Foreskin melanocyte (primary cell): ENCODE measurements at places on chromosomes 6 and 20.

DNA sequence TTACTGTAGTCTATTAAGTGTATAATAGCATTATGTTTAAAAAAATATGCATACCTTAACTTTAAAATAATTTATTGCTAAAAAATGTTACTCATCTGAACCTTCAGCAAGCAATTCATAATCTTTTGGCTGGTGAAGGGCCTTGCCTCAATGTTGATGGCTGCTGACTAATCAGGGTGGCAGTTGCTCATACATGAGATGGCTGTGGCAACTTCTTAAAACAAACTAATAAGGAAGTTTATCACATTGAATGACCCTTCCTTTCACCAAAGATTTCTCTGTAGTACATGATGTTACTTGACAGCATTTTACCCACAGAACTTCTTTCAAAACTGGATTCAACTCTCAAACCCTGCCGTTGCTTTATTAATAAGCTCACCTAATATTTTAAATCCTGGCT lies 84.0 kb downstream of the TASP1 start:
- no peak for DNase-seq

- DNase-seq, result no peak
Observed at GRCh38 chr6:167820681-167821080, 6.0 kb upstream of the AFDN start.

DNA sequence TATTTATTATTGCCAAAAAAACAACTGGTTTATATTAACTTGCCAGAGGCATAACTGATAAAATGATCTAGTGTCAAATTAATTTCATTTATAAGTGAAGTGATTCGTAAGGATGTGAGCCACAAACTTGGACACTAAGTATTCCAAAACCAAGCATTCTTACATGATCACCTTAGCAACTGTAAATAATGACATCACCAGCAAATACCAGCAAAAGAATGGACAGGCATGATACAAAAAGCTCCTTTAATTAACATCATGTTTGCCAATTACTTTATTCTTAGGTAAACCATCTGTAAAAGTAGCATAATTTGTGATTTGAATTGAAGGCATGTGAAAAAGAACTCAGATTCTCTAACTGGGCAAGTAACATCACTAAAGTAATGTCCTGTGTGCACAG lies 17.2 kb upstream of the FNDC1 start:
- no peak for DNase-seq

DNA sequence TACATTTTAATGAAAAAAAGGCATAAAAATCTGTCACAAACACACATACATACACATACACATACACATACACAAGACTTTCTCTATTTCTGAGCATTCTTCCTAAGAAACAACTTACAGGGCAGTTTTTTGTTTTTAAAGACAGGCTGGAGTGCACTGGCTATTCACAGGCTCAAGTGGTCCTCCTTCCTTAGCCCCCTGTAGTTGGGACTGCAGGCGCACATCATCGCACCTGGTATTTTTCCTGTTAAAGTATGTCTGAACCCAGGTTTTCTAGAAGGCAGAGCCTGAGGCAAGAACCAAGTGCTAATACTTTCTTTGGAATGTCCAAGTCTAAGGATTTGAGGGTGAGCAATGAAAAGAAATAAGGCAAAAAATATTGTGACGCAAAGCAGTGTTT lies 41.3 kb upstream of the ELOVL5 start:
- no peak for DNase-seq

DNA sequence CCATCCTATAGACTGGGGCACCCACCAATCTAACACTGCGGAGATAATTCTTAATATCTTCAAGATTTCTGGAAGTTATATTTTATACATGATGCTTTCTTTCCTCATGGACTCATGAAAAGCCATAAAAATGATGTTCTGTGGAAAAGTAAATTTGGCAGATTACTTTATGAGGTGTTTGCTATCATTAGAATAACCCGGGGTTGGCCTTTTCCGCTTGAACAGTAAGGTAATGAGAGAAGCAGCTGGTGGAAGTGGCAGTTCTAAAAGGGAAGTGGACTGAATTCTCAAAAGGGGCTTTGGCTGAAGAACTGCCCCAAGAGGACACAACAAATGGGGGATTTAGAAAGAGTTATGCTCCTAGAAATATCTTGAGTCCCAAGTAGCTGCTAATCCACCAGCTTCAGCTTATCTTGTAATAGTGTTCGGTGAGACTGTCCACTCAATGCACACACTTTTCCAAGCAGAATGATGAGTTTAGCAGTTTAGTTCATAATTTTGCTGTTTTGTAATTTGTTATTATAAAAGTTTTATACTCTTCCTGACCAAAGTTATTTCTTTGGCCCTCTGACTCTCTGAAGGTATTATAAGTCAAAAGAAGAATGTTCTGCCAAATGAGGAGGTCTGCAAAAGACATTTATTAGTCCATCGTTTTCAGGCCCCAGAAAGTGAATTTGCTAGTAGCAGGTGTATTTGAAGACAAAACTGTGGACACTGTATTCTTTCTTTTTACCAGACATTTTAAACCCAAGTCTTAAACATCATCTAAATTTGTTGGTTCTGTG lies 2.9 kb downstream of the ISM1 start:
- DNase-seq, result no peak

DNA sequence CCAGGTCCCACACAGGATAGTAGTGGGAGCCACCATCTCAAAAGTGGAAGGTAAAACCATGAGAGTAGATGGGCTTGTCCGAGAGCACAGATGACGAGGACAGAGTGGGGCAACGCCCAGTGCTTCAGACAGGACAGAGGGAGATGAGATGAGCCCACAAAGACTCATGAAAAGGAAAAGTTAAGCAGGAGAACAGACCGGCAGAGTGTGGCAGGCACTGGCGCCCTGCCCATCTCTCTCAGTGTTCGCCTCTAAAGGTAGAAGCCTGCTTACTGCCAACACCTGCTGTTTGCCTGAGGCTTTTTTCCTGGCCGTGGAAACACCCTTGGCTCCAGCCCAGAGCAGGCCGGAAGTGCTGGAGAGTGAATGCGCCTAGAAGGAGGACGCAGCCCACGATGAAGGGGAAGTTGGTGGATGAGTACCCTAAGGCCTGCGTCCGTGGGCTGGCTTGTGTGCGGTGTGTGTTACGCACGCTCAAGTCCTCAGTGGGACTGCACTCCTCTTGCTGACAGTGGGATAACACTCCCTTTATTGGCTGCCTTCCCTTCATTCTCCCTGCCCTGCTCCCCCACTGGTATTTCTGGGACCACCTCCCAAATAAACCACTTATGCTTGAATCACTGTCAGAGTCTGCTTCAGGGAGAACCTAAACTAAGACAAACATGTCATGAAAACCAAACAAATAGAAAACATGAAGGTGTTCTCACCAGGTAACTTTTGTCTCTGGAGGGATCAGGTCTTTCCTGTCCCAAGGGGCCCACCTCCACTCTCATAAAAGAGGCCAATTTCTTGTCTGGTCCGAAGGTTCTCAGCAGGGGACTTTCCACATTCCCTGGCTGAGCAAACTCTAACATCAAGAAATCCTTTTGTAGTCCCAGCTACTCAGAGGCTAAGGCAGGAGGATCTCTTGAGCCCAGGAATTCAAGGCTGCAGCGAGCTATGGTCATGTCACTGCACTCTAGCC lies 9.1 kb upstream of the FOXP4 start:
- DNase-seq, result no peak

- DNase-seq, result no peak
Observed at GRCh38 chr6:156639009-156639721, 138.0 kb upstream of the ARID1B start.

DNA sequence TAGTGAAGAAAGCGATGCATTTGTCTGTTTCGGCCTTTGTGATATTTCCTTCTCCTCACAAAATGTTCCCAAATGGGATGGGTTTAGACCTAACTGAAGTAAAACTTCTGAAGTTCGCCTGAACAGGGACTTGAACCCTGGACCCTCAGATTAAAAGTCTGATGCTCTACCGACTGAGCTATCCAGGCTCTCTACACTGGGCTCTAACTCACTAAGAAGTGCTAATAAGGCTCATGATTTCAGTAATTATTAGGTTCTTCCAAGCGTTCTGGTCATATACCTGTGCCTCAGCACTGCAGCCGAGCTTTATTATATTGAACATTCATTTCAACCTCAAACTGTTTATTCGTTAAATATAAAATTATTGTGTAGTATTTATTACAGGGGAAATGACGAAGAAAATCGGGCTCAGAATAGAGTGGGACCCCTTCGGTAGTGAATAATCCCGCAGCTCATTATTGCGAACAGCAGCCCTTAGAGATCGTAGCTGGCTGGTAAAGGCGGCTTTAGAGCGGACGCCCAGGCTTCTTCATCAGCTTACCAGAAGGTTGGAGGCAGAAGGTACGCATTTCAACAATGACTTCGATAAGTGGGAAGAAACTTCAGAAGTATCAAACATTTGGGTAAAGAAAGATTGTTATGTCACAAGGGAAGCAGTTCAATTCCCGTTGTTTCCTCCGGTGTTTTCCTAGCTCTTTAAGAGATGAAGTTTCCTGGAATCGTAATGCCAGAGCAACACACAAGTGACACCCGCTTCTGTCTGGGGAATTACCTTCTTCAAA lies 119.0 kb upstream of the ZNF184 start:
- peak; percentile 52 for DNase-seq

- DNase-seq, result no peak
Observed at GRCh38 chr20:63433351-63433750, 39.1 kb downstream of the KCNQ2 start.

DNA sequence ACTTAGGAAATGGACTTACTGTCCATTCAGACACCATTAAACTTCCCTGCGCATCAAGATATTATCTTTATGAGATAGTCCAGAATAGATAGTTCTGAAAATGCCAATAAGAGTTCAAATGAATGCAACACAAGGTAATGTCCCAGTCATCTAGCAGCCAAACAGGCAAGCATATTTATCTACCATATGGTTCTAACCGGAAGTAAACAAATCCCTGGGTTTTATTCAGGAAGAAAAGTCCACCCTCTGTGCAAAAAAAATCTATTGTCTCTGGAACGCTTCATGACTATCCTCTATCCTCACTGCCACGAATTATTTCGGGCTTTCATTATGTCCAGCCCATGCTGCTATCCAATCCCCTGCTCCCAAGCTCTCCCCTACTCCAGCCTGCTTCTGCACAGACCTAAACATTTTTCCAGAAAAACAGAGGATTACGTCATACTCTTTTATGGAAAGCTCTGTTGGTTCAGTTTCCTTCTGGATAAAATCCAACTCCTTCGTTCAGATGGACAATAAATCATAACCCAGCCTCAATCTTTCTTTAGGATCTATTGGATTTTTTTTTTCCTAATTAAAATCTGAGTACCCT lies 11.4 kb downstream of the PPIL6 start:
- DNase-seq, result no peak

DNA sequence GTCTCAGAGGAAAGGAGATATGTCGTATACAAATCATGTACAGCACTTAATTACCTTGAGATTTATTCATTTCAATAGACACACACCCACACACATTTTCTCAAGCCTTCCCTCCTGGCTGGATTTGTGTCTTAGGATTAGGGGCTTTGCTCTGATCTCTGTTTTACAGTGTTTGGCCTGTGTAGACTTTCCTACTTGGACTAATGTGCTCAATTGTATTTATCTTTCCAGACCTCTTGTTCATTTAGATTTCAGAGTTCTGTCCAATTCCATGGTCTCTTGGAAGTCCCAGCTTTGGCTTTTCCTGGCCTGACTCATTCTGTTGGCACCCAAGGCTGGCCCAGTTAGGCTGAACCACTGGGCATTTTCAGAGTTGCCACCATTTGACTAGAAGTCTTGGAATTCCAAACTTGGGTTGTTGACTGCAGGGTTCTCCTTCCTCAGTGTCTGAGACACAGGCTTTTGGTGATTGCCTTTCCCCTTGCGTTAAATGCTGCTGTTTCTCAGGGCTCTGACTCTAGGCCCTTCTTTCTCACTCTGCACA lies 8.9 kb upstream of the RFPL4B start:
- DNase-seq, result no peak

DNA sequence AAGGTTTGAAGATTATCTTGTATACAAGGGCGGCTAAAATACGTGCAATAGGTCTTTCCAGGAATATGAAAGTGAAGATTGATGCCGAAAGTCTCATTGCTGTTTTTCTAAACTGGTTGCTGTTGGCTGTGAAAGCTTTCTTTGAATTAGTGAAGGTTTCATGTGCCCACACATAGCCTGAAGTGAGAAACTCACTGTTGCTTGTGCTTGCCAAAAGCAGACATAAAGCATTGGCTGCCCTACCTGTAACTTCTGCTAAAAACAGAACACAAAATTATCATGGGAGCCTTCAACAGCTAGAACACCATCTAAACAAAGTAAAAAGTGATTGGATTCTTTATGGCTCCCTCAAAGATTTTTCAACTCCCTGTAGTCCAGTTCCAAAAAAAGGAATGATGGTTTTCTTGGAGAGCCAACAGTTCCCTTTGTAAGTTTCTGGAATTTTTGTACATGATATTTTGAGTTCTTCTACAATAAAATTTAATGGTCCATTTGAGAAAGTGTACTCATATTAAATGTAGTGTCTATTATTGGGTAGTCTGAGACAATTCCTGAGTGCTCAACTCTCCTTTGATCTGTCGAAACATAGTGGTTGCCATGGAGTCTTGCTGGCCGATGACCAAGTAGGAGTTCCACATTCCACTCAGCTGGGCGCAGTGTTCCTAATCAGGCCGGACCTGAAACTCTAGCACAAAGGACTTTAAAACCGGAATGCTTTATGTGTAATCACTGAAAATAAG lies 68.5 kb downstream of the PLEKHG1 start:
- peak; percentile 80 for DNase-seq

GRCh38 chr20:33791959-33792597 lies 19.1 kb upstream of the CHMP4B start:
- DNase-seq, result no peak
